ENCODE measurements at places on chromosomes 1 and 21. TPM values are rescaled to one million over a fixed set of nuclear protein-coding genes. Genes with fewer than 3 reads are reported as not detected.

Gene SPRTN
- total RNA-seq, result 24.3 TPM

Gene LCE1C
- total RNA-seq, result 11.1 TPM

Gene SYT6
- total RNA-seq, result not detected

Gene MSH4
- total RNA-seq, result 0.75 TPM

Data from mammary epithelial cell (primary cell).